ENCODE measurements at places on chromosomes 3 and 15. TPM values are rescaled to one million over a fixed set of nuclear protein-coding genes. Genes with fewer than 3 reads are reported as not detected.

Gene DYNLT2B
- total RNA-seq: 10.7 TPM

- peaks cover 11% of the 10 kb centered on the region for H3K4me1 ChIP-seq
- no peaks in the 10 kb centered on the region for H3K27me3 ChIP-seq
These were observed 220.3 kb upstream of the ATP10A start for GRCh38 chr15:26083457-26083856.

DNA sequence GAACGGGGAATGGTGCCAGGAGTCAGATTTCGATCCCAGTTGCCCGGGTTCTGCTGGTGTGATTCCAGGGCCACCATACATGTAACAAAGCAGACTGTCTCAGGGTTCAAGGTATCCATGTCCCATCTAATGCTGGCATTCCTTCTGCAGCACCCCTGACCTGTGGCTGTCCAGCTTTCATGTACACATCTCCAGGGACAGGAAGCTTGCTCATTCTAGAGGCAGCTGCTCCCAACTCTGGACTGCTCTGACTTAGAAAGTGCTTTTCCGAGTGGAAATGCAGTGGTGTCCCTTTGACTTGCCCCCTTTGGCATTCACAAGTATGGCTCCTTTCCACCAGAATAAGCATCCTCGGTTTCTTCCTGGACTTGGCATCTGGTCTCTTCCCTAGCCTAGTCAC lies 30.9 kb downstream of the PML start:
- no peak overlapping the region for H3K27ac ChIP-seq
- peaks cover 27% of the 10 kb centered on the region for H3K36me3 ChIP-seq
- H3K27me3 ChIP-seq: no peaks in the 10 kb centered on the region
- no peaks in the 10 kb centered on the region for H3K4me1 ChIP-seq

DNA sequence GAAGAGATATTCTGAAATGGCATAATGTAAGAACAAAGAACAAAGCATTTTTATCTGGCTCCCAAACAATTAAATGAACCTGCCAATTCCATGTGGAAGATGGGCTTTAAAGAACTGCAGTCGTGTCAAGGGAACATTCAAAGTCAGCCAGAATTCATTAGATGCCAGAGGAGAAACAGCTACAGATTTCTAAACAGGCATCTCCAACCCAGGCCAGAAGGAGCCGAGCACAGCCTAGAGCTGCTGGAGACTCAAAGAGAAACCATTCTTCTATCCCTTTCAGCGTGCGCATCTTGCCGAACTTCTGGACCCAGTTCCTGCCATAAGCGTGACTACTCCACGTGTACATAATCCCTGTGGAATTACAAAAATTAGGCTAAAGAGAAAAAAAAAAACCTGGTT lies 60.4 kb downstream of the MB21D2 start:
- H3K4me3 ChIP-seq: no peak overlapping the region
- no peak for DNase-seq
- no peak overlapping the region for H3K27ac ChIP-seq
- H3K4me1 ChIP-seq: peaks cover 3% of the 10 kb centered on the region
- H3K36me3 ChIP-seq: no peaks in the 10 kb centered on the region

Gene DUOXA2
- total RNA-seq: not detected

DNA sequence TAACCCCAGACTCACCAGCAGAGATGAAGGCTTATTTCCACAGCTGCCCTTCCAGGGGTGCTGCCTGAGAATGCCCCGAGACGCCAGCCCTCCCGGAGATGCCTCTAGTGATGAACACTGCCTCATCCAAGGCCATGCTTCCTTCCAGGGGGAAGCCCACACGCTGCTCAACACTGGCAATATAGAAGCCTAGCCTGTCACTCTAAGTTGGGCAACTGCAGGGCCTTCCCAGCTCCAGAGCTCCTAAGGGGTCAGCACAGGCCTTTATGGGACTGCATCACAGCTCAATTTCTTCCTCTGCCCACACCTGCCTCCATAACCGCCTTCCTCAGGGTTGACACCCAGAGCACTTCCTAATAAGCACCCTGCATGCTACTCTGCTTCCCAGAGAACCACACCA lies 217.7 kb downstream of the ABHD5 start:
- H3K36me3 ChIP-seq: no peaks in the 10 kb centered on the region
- H3K4me1 ChIP-seq: no peaks in the 10 kb centered on the region
- DNase-seq: no peak

Gene PLSCR2
- not detected for total RNA-seq

DNA sequence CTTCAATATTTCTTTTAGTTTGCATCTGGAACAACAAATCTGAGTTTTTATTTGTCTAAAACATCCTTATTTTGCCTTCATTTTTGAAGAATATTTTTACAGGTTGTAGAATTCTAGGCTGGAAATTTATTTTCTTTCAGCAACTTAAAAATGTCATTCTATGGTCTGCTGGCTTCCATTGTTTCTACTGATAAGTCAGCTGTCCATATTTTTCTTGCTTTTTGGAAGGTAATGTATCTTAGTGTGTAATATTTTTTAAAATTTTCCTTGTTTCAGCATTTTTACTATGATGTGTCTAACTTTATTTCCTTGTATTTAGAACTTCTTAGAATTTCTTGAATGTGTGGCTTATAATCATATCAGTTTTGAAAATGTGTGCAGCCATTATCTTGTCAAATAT lies 37.0 kb downstream of the SEMA6D start:
- no peaks in the 10 kb centered on the region for H3K36me3 ChIP-seq
- no peak overlapping the region for H3K27ac ChIP-seq
- no peaks in the 10 kb centered on the region for H3K4me1 ChIP-seq

GRCh38 chr3:46702246-46703012 lies 1.2 kb downstream of the TMIE start:
- H3K4me3 ChIP-seq: no peak overlapping the region
- no peaks in the 10 kb centered on the region for H3K36me3 ChIP-seq
- peaks cover 8% of the 10 kb centered on the region for H3K4me1 ChIP-seq
- peaks cover 6% of the 10 kb centered on the region for H3K27me3 ChIP-seq

GRCh38 chr3:8451696-8452095 lies 49.9 kb upstream of the LMCD1 start:
- no peak overlapping the region for H3K4me3 ChIP-seq
- no peaks in the 10 kb centered on the region for H3K36me3 ChIP-seq
- no peak overlapping the region for H3K27ac ChIP-seq
- H3K27me3 ChIP-seq: no peaks in the 10 kb centered on the region

DNA sequence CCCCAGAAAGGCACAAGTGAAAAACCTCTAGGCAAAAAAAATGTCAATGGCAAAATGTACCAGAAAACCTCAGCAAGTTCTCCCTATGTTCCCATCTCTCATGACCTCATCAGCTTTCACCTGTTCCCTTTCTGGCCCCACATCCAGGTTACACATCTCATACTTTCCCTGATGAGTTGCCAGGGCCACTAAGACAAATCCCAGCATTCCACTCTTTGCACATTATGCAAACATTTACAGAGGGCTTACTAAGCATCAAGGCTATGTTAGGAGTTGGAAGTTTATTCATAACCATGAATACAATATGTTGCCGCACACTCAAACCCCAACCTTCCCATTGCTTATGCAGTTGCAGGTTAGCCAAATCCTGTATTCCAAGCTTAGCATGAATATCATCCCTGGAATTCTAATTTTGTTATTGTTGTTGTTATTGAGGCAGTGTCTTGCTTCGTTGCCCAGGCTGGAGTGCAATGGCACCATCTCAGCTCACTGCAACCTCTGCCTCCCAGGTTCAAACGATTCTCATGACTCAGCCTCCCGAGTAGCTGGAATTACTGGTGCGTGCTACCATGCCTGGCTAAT lies 129.3 kb upstream of the UBE2E2 start:
- no peaks in the 10 kb centered on the region for H3K36me3 ChIP-seq
- DNase-seq: no peak
- no peak overlapping the region for H3K4me3 ChIP-seq
- no peaks in the 10 kb centered on the region for H3K27me3 ChIP-seq

Gene GCSAM
- total RNA-seq: 4.8 TPM

DNA sequence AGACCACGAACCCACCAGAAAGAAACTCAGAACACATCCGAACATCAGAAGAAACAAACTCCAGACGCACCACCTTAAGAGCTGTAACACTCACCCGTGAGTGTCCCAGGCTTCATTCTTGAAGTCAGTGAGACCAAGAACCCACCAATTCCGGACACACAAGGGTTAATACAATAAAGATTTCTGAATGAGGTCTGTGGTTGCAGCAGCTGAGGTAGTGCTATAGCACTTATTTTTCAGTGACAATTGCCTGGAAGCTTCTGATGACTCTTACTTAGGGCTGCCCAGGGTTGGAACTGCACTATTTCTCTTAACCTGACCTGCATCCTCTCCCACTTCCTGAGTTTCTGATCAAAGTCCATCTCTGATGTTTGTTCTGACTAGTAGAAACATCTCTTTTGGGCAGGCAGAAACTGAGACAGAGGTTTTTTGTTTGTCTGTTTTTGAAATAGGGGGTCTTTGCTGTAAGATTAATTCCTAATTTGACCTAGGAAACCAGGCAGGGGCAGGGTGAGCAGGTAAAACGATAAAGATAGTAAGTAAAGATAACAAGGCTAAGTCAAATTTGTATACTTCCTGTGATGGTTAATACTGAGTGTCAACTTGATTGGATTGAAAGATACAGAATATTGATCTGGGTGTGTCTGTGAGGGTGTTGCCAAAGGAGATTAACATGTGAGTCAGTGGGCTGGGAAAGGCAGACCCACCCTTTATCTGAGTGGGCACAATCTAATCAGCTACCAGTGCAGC lies 169.1 kb downstream of the GAP43 start:
- H3K27ac ChIP-seq: no peak overlapping the region
- no peaks in the 10 kb centered on the region for H3K36me3 ChIP-seq
- H3K4me3 ChIP-seq: peak overlapping the region; percentile 4
- peaks cover 14% of the 10 kb centered on the region for H3K4me1 ChIP-seq
- H3K27me3 ChIP-seq: no peaks in the 10 kb centered on the region

GRCh38 chr3:32288819-32289218 lies 50.3 kb downstream of the CMTM8 start:
- DNase-seq: no peak
- H3K4me3 ChIP-seq: no peak overlapping the region
- no peaks in the 10 kb centered on the region for H3K27me3 ChIP-seq
- no peaks in the 10 kb centered on the region for H3K36me3 ChIP-seq

Gene AMIGO3
- total RNA-seq: 0.31 TPM

- no peak overlapping the region for H3K27ac ChIP-seq
- no peaks in the 10 kb centered on the region for H3K4me1 ChIP-seq
- DNase-seq: peak; percentile 81
- H3K4me3 ChIP-seq: no peak overlapping the region
These were observed 28.3 kb downstream of the RUVBL1 start for GRCh38 chr3:128095222-128095703.

Gene USP4
- 72.6 TPM for total RNA-seq

Gene RGMA
- 0.20 TPM for total RNA-seq

DNA sequence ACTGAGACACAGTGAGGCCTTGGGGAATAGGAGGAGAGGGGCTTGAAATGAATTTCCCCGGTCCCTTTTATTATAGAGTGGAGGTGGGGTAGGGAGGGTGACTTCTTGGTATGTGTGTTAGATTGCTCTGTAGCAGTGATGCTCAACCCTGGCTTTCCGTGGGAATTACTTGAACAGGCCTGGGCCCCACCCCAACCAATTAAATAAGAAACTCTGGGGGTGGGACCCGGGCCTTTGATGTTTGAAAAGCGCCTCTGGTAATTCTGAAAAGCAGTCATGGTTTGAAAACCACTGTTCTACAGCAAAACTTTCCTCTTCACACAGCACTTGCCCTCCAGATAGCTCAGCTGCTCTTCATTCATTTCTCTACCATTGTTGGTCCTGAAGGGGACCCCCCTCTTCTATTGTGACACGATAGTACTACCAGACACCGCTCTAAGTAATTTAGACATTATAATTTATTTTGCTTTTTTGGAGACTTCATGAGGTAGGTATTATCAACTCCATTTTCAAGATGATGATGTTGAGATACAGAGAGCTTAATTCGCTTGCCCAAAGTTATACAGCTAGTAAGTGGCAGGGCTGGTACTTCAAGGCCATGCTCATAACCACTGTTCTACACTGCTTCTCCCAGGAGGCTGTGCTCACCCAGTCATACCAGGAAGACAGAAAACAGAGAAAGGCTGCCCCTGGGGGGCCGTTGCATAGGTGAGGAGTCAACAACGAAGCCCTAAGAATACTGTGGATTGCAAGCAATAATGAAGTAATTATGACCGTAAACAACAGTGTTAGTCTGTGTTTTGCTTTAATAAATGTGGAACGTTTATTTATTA lies 176.2 kb downstream of the PEX5L start:
- no peak for DNase-seq
- H3K4me3 ChIP-seq: no peak overlapping the region
- H3K4me1 ChIP-seq: no peaks in the 10 kb centered on the region
- no peaks in the 10 kb centered on the region for H3K27me3 ChIP-seq
- no peaks in the 10 kb centered on the region for H3K36me3 ChIP-seq

DNA sequence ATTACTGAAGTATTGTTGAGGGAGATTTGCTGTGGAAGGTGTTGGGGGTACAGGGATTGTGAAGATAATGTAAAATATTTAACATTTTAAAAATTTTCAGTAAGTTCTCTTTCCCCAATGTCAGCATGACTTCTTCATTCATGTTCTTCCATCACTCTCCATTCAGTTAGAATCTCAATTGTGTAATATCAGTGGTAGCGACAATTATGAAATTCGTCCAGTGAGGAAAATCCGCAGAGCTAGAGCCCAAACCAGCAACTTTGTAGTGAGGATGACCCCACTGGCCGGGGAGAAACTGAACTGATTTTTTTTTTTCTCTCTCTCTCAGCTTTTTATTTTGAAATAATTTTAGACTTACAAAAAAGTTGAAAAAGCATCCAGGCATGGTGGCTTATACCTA lies 171.7 kb downstream of the PGPEP1L start:
- no peaks in the 10 kb centered on the region for H3K4me1 ChIP-seq
- H3K36me3 ChIP-seq: no peaks in the 10 kb centered on the region
- H3K27me3 ChIP-seq: no peaks in the 10 kb centered on the region
- DNase-seq: no peak
- H3K4me3 ChIP-seq: no peak overlapping the region

DNA sequence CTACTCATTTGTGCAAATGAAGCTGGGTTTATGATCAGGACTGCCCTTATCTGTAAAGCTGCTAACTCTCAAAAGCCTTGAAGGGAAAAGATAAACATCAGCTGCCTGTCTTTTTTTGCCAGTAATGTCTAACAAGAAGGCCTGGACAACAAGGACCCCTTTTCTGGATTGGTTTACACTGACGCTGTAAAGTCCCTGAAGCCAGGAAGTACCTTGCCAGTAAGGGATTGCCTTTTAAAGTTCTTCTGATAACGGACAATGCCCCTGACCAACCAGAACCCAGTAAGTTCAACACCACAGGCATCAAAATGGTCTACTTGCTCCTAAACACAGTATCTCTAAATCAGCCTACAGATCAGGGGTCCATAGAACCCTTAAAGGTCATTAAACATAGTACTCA lies 178.0 kb downstream of the PCCB start:
- no peak overlapping the region for H3K27ac ChIP-seq
- no peaks in the 10 kb centered on the region for H3K4me1 ChIP-seq
- no peak overlapping the region for H3K4me3 ChIP-seq
- no peaks in the 10 kb centered on the region for H3K27me3 ChIP-seq
- DNase-seq: no peak

Gene GOLGA8G
- not detected for total RNA-seq

Gene ATP13A4
- 1.3 TPM for total RNA-seq

DNA sequence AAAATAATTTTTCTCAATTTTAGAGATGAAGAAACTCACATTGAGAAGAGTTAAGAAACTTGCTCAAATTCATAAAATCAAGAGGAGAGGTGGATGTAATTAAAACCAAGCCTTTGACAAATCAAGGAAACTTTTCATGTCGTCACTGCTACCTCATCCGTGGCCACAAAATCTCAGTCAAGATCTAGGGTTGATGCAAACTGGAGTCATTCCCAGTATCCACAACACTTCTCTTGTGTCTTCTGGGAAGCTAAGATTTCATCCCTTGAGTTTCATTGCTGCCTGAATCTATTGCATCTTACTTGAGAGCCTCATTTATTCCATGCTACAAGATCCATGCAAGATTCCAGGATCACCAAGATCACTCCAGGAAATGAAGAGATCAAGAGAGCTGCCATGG lies 5.4 kb upstream of the FBN1 start:
- H3K27ac ChIP-seq: no peak overlapping the region
- no peak overlapping the region for H3K4me3 ChIP-seq
- no peak for DNase-seq
- no peaks in the 10 kb centered on the region for H3K27me3 ChIP-seq
- no peaks in the 10 kb centered on the region for H3K4me1 ChIP-seq
- H3K36me3 ChIP-seq: no peaks in the 10 kb centered on the region

Measured in CD8-positive, alpha-beta memory T cell (primary cell).